ENCODE measurements at places on chromosomes 1 and 21. TPM values are rescaled to one million over a fixed set of nuclear protein-coding genes. Genes with fewer than 3 reads are reported as not detected.

DNA sequence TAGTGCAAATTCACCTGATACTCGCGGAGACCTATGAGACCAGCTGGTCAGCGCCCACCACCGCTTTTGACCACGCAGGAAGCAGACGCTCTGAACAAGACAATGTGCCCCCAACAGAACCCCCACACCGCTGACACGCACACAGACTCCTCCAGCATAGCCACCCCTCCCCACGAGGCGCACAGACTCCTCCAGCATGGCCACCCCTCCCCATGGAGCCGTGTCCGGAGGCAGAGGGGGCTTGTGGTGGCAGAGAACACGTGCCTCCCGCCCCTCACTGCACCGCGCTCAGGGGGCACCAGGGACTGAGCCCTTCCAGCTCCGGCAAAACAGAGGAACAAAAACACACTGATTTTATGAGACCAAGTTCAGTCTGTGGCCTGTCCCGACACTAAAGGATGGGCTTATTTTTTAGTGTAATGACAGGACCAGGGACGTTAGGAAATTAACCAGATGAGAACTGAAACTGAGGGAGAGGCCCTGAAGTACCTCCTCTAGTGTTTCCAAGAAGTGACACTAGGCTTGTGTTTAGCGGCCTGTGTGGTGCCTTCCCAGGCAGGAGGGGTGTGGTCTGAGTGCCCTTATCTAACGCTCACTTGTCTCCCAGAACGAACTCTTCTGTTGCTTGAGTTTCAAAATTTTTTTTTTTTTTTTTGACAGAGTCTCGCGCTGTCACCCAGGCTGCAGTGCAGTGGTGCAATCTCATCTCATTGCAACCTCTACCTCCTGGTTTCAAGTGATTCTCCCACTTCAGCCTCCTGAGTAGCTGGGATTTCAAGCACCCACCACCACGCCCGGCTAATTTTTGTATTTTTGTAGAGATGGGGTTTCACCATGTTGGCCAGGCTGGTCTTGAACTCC, 10.0 kb upstream of the AGPAT3 start:
- DNase-seq = no peak
- H3K27me3 ChIP-seq = no peaks in the 10 kb centered on the region
- no peak overlapping the region for H3K4me3 ChIP-seq
- H3K4me1 ChIP-seq = peaks cover 2% of the 10 kb centered on the region
- H3K36me3 ChIP-seq = no peaks in the 10 kb centered on the region
- H3K27ac ChIP-seq = no peak overlapping the region

POLR3GL gene
- total RNA-seq = 16.9 TPM

DNA sequence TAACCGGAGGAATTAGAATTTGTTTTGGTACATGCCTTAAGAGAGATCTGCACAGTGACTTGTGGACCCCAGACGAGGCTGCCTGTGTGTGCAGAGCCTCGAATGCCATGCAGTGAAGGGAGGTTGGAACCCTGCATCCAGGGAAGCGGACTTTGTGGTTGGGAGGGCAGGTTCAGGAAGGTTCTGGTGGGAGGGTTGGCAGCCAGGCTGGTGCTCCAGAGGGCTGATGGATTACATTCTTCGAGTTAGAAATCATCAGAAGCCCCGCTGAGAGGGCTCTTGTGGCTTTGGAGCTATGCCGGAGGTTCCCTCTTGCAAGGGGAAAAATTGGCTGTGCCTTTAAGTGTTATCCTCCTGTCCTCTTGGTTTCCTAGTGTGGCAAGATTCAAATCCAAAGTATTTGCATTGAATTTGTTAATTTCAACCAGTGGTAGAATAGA, 21.1 kb downstream of the ROR1 start:
- DNase-seq = no peak
- H3K27ac ChIP-seq = peak overlapping the region; percentile 41
- no peaks in the 10 kb centered on the region for H3K27me3 ChIP-seq
- H3K4me1 ChIP-seq = peaks cover 6% of the 10 kb centered on the region

GCSAML gene
- total RNA-seq = 0.42 TPM
